ENCODE measurements at places on chromosomes 12 and 14.

- DNase-seq = no peak
Measured at GRCh38 chr14:65150898-65151608, 48.7 kb upstream of the MAX start.

- no peak for DNase-seq
Measured at GRCh38 chr12:26283046-26283445, 87.7 kb downstream of the SSPN start.

DNA sequence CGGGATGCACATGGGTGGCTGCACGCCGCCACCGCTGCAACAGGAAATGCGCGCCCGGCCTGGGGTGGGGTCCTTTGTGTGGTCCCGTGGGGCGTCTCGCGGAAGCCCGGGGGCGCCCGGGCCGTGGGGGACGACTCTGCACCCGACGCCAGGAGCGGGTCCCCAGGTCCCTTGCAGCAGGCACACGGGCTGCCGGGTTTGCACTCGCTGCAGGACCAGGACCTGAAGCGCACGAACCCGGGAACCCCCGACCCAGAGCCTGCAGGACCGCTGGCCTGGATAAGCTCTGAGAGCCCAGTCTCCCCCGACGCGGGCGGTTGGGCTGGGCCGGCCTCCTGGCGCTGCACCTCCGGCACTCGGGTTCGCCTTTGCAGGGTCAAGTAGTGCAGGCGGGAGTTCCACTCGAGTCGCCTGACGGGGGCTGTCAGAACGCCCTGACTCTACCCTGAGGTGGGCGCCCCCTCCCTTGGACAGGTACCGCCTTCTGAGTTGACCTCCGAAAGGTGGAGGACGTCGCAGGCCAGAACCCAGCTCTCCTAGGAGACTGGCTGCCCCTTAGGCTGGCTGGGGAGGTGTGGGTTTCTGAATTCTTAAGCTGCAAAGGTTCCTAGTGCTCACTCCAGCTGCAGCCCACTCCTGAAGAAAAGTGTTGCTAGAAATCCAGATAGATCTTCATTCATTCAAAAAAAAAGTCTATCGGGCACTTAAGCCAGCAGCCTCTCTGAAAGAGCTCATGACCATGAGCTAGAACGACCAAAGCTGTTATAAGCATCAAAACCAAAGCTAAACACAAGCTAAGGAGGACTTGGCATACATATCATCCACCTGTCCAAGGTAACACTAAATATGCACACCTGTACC lies 68.0 kb downstream of the RNF34 start:
- DNase-seq = peak; percentile 72

DNA sequence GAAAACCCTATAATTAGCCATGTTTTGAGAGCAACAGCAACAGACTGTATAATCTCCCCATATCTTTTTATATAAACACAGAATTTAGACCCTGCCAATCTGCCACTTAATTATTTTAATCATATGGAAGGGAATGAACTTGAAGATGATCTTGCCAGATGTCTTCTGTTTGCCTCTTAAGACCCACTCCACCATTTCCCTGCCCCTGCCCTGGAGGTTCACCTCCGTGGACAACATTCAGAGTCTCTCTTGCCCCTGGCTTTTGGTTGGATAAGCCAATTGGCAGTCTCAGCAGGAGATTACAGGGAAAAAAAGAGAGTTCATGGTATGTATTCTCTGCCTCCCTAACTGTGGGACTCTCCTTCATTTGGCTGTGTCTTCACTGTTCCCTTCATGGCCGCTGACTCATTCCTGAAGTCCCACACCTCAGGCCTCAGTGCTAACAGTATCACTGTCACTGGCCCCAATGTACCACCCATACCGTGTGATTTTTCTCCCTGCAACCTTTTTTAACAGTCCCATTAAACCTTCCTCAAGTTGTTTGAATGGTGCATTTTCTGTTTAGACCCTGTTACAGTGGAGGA lies 184.8 kb downstream of the PIK3C2G start:
- no peak for DNase-seq

GRCh38 chr12:116495260-116495659 lies 63.9 kb upstream of the MAP1LC3B2 start:
- no peak for DNase-seq

GRCh38 chr12:58640314-58640713 lies 280.0 kb downstream of the LRIG3 start:
- no peak for DNase-seq

- DNase-seq = no peak
Measured at GRCh38 chr14:99855271-99855670, 62.1 kb downstream of the EML1 start.

DNA sequence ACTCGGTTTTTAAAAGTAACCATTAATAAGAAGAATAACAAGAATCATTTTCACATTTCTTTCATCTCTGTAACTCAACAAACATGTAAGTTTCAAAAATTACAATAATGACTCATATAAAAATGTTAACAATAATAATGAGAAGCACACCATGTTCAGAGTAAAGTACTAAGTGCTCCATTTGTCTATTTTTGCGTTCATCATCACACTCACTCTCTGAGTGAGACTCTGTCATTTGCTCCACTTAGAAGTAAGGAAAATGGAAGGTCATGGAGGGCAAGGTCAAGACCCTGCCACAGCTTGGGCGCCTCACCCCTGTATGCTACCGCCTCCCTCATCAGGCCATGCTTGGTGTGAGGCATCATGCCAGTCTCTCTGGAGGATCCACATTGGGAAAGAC lies 129.9 kb downstream of the TMEM30B start:
- DNase-seq = no peak

DNA sequence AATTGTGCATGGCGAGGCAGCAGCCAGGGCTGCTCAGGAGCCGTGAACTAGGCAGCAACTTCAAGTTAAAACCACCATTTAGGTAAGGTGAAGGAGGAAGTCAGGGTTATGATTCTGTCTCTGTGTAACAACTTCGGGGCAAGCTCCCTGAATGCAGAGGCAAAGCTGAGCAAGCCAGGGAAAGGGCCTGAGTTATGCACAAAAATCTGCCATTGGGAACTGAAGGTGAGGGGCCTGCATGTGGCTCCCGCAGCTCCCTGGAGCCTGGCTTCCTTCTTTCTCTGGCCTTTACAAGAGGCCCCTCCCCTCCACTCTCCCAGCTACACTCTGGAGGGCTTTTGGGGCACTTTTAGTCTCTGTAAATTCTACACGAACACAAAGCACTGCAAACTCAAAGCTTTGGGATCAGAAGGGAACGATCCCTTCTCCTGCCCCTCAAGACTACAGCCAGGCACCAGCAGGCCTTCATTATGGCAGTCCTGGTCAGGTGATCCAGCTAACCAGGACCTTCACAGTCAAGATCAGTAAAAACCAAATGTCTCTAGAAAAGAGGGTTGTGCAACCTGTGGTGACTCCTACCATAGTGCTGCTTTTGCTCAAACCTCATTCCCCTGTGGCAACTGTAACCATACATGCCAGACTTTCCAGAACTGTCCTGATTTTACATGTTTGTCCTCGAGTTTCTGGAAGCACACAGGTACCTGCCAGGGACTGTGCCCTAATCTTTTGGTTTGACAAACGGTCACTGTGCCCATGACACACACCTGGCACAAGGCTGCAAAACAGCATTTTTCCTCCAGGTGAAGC lies 67.2 kb upstream of the PTGR2 start:
- DNase-seq = no peak

DNA sequence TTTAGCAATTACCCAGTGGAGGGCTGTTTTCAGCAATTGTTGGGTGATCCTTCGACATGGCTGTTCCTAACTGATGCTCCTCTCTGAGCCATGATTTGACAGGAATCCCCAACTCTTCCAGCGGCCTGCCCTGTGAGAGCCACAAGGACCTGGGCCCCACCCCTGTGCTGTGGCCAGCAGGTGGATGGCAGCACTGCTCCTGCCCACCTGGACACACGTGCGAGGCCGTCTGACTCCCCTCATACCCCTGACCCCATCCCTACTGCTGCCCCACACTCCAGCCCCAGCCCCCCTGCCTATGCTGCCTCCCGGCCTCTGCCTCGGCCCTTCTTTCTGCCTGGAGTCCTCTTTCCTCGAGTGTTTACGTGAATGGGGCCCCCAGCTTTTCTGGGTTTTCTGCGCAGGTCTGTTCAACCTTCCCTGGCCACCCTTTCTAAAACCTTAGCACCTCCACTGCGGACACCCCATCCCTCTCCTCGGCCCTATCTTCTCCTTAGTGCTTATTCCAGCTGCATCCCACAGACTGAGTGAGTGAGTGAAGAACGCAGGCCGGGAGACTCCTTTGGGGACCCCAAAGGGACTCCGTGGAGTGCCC lies 111.4 kb downstream of the DICER1 start:
- DNase-seq = peak; percentile 50

- no peak for DNase-seq
Measured at GRCh38 chr14:29273513-29273912, 506.9 kb downstream of the FOXG1 start.

GRCh38 chr14:50947446-50947845 lies 3.2 kb upstream of the PYGL start:
- no peak for DNase-seq

DNA sequence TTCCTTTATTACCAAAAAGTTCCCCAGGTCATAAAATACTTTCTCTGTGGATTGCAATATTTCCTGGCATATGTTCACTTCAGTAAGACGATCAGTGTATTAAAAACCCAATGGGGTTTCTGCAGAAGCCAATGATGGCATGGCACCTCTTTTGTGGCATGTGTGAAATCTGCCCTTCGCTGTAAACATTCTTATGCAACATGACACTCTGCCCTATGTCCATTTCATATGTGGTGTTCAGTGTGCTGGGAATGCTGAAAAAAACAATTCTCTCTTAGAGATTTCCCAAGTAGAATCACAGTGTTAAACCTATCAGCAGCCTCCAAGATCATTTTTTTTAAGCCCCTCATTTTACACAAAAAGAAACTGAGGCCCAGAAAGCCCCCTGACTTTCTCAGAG lies 2.3 kb upstream of the MYBPC1 start:
- DNase-seq = no peak

DNA sequence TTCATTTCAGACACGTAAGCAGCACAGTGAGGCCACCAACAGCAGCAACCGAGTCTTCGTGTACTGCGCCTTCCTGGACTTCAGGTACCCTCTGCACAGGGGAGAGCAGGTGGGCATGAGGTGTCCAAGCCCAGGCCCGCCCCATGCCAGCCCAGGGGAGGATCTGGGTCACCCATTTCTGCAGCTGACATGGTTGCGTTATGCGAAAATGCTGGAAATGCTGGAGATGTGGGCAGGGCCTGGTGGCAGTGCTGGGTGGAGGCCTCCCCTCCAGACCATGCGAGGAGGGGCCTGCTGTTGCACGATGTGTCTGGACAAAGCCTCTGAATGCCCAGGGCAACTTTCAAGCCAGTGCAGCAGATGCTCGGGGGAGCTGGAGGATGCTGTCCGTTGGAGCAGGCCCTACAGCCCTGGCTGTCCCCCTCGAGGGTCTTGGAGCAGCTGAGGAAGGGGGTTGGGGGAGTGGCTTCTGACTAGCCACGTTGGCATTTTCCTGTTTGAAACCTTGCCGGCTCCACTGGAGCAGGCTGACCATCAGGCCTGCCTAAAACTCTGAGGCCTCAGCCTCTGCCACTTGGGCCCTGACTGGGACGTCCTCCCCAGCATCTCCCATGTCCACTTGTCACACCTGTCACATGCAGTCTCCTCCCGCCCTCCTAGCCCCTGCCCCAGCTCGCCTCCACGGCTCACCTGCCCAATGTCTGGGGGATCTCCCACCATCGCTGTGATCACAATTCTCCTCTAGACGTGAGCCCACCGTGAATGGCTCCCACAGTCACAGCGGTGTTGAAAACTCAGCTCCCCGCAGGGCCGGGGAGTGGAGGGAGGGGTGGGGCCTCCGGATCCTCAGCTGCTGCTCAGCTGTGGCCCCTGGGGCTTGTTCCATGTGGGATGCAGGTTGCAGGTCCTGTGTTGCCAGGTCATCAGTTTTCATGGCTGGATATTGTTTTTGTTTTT lies 123.4 kb downstream of the ADGRD1 start:
- peak; percentile 55 for DNase-seq

- DNase-seq = no peak
Measured at GRCh38 chr14:101966742-101967141, 2.4 kb downstream of the DYNC1H1 start.

GRCh38 chr12:18895946-18896345 lies 158.0 kb downstream of the CAPZA3 start:
- no peak for DNase-seq

DNA sequence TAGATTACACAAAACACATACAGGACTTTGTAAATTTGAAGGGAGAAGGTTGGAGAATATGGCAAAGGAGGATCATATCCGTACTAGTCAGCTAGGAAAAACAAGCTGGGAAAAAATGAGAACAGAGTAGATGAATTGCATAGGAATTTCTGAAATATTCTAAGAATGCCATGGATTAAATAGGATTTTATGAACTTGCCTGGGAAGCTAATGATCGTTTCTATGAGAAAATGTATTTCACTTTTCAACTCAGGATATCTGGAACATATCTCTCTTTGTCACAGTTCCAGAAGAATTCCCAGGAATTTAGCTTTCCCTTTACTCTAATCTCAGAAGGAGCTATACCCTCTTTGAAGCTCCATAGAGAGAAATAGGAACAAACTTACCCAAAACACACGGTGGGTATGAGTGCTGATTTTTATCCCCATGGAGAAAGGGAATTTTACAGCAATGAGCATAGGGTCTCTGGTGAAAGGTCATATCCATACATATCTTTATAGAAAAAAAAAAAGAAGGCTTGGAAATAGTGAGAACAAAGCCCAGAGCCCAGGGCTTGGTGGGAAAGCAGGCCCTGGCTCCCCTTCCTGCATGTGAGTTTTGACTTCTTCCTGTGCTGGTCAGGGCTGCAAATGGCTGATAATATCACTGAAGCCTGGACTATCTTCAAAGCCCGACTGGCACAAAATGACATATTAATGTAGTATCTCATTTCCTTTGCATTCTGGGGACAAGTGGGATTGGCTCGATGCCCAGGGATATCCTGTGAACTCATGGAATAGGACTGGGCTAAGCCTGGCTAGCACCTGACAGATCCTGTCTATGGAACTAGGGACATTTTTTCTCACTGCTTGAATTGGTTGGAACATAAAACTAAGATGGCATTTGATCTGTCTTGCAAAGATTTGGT lies 136.3 kb downstream of the AEBP2 start:
- no peak for DNase-seq

GRCh38 chr12:116818341-116818856 lies 62.8 kb downstream of the HRK start:
- peak; percentile 71 for DNase-seq

- no peak for DNase-seq
Measured at GRCh38 chr12:2228535-2228934, 175.7 kb downstream of the CACNA1C start.

DNA sequence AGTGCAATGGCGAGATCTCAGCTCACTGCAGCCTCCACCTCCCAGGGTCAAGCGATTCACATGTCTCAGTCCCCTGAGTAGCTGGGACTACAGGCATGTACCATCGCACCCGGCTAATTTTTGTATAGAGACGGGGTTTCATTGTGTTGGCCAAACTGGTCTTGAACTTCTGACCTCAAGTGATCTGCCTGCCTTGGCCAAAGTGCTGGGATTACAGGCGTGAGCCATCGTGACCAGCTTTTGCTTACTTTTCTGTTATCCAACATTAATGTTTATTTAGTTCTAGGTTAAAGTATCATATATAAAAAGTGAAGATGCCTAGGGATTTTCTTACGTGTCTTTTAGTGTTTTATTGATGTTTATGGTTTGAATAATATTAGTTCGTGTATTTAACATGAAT lies 28.9 kb upstream of the CCT2 start:
- no peak for DNase-seq

All from sciatic nerve (tissue), 2 donors.